Astrocyte of the hippocampus (primary cell): ENCODE measurements at places on chromosomes 16 and 17.
A peak's percentile ranks its signal among the peaks of the same experiment; 100 is the strongest.

GRCh38 chr17:51071556-51071955 lies 49.1 kb downstream of the SPAG9 start:
- DNase-seq: no peak

- DNase-seq: peak; percentile 38
Measured at GRCh38 chr17:44004761-44005526, 522 bp downstream of the NAGS start.

GRCh38 chr17:50649042-50649908 lies 14.6 kb downstream of the ABCC3 start:
- no peak for DNase-seq

DNA sequence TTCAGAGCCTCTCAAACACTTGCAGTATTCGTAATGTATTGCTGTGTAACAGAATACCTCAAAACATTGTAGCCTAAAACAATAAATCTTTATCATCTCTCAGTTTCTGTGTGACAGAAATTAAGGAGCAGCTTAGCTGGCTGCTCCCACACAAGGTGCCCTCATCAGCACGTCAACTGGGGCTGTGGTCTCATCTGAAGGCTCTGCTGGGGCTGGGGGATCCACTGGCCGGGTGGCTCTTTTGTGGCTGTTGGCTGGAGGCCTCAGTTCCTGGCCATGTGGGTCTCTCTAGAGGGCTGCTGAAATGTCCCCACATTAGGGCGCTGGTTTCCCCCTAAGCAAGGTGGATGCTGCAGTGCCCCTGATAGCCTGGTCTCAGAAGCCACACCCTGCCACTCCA lies 113.4 kb upstream of the CIBAR2 start:
- DNase-seq: no peak

- DNase-seq: no peak
Measured at GRCh38 chr16:5506021-5506420, 408.4 kb upstream of the EEF2KMT start.

DNA sequence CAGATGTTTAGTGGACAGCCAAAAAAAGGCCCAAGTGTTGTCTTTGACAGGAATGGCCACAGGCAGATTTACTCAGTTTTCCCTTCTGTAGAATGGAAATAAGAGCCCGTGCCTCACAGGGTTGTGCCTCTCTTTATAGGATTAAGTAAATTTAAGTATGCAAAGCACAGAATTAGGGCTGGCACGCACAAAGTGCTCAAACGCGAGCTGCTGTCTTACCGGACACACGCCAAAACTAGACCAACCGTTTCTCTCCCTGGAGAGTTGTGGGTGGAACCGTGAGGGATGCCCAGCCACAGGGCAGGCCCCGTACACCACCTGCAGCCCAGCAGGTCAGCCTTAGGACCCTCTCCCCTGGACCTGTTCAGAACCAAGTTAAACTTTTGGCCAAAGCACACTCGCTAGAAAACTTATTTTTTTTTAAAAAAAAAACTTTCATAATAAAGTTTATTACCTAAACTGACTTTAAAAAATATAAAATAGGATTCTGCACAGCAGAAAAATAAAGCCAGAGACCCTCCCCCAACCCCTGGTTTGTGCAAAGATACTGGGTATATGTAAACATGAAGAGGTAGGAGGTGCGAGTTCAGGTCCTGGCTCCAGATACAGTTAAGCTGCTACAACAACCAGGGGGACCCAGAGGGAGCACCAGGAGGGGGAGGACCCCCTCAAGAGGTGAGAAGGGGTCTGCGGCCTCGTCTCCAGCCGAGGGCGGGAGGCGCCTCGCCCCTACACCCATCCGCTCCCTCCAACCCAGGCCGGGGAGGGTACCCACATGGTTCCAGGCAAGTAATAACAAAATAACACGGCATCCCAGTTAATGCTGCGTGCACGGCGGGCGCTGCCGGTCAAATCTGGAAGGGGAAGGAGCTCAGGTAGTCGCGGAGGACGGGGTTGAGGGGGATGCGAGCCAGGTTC lies 1.8 kb downstream of the SOCS1 start:
- DNase-seq: no peak

GRCh38 chr16:89951509-89951908 lies 3.0 kb downstream of the DEF8 start:
- DNase-seq: no peak

- peak; percentile 49 for DNase-seq
Measured at GRCh38 chr17:58200024-58200633, 7.6 kb downstream of the EPX start.

GRCh38 chr17:46928467-46929261 lies 5.7 kb downstream of the GOSR2 start:
- no peak for DNase-seq

- no peak for DNase-seq
Measured at GRCh38 chr17:83121921-83122820, 42.8 kb downstream of the METRNL start.

GRCh38 chr16:2860826-2861567 lies 3.0 kb upstream of the PRSS22 start:
- peak; percentile 22 for DNase-seq

GRCh38 chr16:49017501-49017900 lies 264.1 kb downstream of the CBLN1 start:
- no peak for DNase-seq

GRCh38 chr16:78584991-78585390 lies 485.5 kb downstream of the WWOX start:
- DNase-seq: no peak

DNA sequence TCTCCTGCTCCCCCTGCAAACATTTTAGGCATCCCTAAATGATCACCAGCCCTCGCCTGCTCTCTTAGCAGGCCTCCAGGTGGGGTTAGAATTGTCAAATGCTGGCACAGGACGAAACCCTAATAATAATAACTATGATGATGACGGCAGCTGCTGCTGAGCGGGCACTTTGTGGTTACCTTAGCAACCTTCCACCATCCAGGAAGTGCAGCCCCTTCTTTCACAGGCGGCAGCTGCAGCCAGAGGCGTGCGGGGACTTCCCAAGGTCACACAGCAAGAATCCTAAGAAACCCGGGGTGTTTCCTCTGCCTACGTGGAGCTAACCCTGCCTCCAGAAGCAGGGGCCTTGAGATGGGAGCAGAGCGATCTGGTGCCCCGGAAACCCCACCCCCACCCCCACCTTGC lies 22.4 kb upstream of the EIF1 start:
- peak; percentile 51 for DNase-seq

- DNase-seq: no peak
Measured at GRCh38 chr16:60949800-60950199, 1086.4 kb downstream of the CDH8 start.

DNA sequence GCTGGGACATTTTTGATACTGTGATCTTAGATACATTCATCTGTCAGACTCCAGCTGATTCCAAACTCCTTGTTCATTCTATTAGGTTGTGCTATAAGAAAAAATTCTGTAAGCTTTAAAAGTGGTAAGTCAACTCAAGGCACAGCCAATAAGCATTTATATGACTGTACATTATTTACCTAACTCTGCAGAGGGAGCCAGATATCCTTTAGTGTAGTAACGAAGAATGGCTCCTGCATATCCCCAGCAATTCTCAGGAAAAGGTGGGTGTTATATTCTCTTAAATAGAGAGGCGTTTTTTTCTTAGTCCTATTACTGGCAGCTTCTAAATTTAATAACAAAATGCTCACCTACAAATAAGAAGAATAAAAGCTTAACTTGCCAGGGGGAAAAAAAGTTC lies 374.3 kb upstream of the GOT2 start:
- DNase-seq: no peak

GRCh38 chr16:2009791-2010510 lies at the start of gene ZNF598:
Gene ZNF598 (minus strand): TSS chr16:2009821.
- DNase-seq: peak; percentile 96

DNA sequence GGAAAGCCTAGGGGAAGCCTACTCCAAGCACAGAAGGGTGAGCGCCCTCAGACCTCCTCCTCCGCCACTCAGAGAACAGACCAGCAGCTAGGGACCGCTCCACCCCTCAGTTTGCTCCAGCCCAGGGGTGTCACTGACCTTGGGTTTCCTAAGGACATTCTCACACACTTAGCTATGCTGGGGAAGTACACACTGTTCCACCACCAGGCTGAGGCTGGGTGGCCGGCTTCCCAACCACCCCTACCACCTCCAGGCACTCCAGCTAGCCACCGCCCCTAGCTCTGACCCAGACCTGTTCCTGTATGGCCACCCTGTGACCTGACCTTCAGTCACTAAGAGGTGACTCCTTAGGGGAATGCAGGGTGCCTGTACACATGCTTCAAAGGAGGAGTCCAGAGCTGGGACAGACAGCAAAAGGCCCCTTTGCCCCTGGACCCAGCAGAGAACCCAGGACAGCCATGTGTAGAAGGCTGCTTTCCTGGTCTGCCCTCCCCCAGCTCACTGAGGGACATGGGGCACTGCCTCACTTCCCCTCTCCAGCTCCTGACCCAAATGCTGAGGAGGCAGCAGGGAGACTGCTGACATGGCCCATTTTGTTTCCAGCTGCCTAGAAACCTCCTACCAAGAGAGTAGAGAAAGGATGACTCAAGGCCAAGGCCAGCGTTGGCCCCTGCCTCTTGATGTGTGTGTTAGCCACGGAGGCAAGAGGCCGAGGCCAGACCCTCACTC lies 6.7 kb downstream of the HSPB9 start:
- no peak for DNase-seq

GRCh38 chr16:71524566-71525553 lies 1.4 kb upstream of the CHST4 start:
- DNase-seq: no peak

GRCh38 chr16:84807776-84808175 lies 12.0 kb upstream of the CRISPLD2 start:
- no peak for DNase-seq

DNA sequence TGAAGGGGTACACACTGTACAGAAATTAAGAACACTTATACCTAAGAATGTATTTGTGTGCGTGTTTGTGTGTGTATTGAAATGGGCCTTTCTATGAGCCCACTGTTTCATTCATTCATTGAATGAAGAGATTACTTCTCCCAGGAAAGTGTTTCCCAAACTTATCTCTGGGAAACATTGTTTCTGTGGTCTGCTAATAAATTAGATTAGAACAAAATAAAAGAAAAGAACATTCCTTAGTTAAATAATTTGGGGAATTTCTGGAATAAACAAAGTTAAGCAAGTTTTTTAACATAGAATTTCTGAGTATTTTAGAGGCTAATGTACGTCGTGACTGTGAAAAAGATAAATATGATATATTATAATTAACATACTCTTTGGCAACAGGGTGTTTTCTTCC lies 402.4 kb upstream of the CDH11 start:
- DNase-seq: no peak

DNA sequence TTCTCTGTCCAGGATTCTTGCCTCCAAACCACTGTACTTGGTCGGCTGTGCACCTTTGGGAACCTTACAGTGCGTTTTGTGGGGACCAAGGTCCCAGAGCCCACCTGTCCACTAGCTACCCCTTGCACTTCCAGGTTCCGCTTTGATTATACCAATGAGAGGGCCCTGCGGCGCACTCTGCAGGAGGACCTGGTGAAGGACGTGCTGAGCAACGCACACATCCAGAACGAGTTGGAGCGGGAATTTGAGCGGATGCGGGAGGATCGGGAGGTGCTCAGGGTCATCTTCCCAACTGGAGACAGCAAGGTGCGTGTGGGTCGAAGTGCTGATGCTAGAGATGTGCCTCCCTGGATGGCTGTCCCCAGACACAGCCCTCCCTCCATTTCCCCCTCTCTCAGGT lies 18.8 kb downstream of the POLR2A start:
- no peak for DNase-seq

- DNase-seq: no peak
Measured at GRCh38 chr17:69880591-69881112, 194.4 kb upstream of the KCNJ16 start.

GRCh38 chr16:26532456-26532855 lies 534.3 kb upstream of the C16orf82 start:
- no peak for DNase-seq

DNA sequence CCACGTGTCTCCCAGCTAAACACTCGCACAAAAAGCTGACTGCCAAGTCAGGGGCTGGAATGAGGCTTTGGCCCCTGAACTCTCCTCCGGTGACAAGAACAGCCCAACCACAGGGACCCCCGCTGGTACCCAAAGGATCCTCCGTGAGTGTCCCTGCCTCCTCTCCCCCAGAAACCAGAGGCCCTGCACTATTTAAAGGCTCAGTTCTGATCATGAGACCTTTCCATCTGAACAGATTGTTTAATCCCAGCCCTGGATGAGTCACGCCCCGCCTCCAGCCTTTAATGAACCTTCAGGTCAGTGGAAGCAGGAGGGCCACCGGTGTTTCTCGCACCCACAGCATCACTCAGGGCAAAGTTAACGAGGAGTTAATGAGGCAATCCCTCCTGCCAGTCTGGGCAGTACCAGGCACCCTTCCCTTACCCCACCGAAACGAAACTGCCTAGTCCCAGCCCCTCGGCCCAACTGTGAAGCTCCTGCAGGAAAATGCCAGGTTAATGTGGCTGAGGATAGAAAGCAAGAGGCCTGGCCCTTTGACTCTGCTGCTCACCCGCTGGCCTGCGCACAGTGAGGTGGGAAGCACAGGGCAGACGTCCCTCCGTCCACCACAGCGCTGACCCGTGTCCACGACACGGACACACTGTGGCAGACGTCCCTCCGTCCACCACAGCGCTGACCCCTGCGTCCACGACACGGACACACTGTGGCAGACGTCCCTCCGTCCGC lies 32.4 kb downstream of the TIMM22 start:
- peak; percentile 72 for DNase-seq

DNA sequence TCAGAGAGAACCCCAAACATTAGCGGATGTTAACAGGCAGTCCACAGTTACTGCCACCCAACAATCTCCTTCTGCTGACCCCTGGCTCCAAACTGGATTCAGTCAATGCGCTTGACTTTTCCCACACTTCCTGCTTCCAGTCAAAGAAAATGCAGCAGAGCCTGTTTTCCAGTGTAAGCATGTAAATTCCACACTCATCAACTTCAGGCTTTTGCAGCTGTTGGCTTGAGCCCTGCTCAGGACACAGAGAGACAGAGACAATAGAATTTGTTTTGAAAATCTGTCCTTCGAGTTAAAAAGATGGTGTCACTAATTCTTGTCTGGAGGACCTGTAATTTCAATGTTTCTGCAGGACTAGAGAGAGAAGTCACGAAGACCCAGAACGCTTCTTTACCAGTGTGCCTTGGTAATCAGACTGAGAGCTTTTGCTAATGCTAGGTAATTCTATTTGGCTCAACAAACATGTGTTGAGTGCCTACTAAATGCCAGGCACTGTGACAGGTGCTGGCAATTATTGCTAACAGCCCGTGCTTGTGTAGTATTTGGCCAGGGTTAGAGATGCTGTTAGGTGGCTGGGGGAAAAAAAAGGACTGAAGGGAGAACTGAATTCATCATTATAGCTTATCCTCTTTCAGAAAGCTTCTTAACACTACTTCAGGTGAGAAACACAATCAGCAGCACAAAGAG lies 32.5 kb downstream of the HOXB1 start:
- DNase-seq: no peak
